ENCODE measurements at places on chromosomes 5 and 9.

GRCh38 chr9:4116071-4116581, 183.7 kb downstream of the GLIS3 start:
- no peak for DNase-seq

DNA sequence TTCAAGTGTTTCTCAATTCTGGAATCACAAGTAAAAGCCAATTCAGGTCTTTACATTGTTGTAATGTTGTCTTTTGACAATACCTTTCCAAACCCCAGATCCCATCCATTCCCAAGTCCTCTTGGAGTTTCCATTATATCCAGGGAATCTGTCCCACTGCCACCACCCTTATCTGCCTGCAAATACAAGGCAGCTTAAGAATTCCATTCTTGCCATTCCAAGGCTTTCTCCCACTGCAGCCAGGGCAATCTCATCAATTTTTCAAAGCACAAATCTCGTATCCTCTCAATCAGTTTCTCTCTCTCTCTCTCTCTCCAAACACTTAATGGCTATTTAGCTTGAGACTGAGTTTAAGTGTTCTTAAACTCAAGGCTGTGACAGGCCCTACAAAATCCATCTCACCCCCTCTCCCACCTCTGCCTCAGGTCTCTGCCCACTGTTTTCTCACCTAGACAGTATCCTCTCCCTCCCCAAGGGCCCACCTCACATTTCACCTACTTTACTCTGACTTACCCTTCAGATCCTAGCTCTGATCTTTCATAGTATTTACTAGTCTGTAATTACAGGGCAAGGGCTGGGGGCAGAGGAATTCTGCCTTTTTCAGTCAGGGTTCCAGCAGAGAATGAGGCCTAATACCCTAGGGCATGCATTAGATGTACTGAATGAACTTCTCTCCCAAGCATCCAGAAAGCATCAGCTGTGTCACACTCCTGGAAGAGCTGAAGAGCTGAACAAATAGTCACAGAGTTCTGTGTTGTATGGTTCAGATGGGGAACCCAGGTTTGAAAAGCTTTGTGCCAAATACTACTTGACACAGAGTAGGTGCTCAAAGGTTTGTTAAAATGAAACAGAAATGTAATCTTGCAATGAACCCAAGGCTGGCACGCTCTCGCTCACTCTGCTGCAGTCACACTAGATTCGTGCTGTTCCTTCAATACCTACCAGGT, 46.0 kb downstream of the RAPGEF1 start:
- DNase-seq, result no peak

DNA sequence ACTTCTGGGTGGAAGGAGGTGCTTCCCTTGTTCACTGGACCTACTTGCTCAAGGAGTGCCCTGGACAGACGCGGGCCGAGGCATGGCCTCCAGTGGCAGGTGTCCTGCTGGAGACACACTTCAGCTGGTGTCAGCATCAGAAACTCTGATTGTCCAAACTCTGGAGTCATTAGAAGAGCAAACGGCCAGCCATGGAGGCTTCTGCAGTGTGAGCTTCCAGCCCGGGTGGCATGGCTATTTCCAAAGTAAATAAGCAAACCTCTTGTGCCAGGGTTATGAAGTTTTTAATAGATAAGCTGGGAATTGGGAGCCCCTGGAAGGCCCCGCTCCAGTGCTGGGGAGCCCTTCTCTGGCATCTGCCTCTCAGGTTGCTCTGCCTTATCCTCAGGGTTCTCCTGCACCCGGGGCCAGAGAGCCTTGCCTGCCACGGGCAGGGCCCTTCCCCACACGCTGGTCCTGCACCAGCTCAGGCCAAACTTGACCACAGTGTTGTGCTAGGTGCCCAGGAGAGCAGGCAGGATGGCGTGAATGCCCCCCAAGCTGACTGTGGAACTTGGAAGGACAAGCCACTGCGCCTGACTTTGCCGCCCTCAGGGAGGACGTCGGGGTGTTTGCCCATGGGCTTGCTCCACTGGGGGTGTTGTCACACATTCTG, 285.6 kb downstream of the GADD45G start:
- DNase-seq, result no peak

- no peak for DNase-seq
Measured at GRCh38 chr9:114220061-114220541, 64.8 kb downstream of the COL27A1 start.

DNA sequence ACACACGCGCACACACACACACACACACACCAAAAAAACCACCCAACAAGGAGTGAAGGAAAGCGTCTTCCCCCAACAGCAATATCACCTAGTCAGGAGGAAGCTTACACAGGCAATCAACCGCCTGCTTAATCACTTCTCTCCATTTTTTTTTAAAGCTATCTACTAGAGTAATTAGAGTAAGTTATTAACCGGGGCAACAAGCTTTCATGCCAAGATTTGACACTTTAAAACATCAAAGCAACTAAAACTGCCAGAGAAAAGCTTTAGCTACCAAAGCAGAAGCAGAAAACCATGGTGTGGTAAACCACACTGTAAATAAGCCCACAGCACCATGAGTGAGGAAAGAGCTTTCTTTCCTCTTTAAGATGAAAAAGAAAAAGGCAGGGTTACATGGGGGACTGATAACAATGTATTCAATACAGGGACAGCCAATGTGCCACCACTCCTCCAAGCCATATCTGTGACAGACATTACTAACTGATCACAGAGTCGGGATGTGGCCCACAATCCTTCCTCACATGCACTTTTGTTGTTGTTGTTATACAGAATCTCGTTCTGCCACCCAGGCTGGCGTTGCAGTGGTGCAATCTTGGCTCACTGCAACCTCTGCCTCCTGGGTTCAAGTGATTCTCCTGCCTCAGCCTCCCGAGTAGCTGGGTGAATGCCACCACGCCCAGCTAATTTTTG, 282.1 kb downstream of the CRB2 start:
- DNase-seq, result peak; percentile 4

Measured in activated T-cell treated with anti-CD3 and anti-CD28 coated beads for 24 hours (primary cell).